ENCODE measurements at places on chromosomes 7 and 10. TPM values are rescaled to one million over a fixed set of nuclear protein-coding genes. Genes with fewer than 3 reads are reported as not detected.
A peak's percentile ranks its signal among the peaks of the same experiment; 100 is the strongest.

The NXPH1 gene
- 3.8 TPM for total RNA-seq

The TDRD1 gene
- not detected for total RNA-seq

The GPR158 gene
- 2.6 TPM for total RNA-seq

The PLCE1 gene
- total RNA-seq: 0.25 TPM

DNA sequence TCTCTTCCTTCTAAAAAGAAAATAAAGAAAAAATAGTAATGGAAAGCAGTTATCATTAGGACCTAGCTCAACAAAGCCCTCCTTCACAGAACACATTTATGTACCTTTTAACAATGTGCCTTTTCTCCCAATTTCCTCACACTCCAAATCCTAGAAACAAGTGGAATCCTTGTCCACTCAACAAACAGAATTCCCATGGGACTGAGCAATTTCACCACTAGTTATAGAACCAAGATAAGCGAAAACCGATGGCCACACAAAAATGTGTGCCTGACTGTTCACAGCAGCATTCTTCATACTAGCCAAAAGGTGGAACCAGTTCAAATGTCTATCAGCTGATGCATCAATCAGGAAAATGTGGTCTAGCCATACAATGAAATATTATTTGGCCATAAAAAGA, 17.3 kb downstream of the DCLRE1C start:
- no peaks in the 10 kb centered on the region for H3K4me1 ChIP-seq
- no peak overlapping the region for H3K4me3 ChIP-seq
- no peak for DNase-seq
- no peaks in the 10 kb centered on the region for H3K36me3 ChIP-seq
- H3K27ac ChIP-seq: no peak overlapping the region

GRCh38 chr7:54664235-54665228, 94.5 kb downstream of the SEC61G start:
- DNase-seq: peak; percentile 89
- peaks cover 9% of the 10 kb centered on the region for H3K36me3 ChIP-seq

DNA sequence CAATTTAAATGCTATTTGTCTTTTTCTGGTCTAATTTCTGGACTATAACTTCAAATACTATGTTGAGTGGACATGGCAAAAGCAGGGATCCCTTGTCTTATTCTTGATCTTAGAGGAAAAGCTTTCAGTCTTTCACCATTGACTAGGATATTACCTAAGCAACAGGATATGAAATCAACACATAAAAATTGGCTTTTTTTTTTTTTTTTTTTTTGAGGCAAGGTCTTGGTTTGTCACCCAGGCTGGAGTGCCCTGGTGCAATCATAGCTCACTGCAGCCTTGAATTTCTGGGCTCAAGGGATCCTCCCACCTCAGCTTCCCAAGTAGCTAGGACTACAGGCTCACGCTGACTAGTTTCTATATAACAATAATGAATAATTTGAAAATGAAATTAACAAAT, 90.8 kb downstream of the JMJD1C start:
- peaks cover 4% of the 10 kb centered on the region for H3K36me3 ChIP-seq
- H3K4me1 ChIP-seq: peaks cover 3% of the 10 kb centered on the region
- H3K27me3 ChIP-seq: no peaks in the 10 kb centered on the region
- DNase-seq: no peak

DNA sequence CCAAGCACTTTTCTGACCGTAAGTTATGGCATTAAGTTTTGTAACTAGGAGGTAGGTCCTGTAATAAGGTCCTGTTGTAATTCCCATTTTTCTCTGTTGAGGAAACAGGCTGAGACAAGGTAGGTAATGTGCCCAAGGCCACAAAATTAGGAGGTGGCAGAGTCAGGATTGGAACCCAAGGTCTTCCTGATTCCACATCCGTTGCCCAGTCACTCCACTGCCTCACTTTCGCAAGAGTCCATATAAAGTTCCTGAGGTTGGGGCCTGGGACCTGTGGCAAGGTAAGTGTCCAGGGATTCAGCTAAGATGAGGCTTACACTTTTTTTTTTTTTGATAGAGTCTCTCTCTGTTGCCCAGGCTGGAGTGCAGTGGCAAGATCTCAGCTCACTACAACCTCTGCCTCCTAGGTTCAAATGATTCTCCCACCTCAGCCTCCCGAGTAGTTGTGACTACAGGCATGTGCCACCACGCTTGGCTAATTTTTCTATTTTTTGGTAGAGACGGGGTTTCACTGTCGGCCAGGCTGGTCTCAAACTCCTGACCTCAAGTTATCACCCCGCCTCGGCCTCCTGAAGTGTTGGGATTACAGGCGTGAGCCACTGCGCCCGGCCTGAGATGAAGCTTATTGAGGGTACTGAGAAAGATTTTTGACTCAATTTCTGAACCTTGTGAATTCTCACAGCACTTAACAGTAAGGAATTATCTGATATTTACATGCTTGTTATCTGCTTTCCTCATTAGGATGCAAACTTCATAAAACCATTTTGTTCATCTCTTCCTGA, 20.3 kb upstream of the GNA12 start:
- peaks cover 6% of the 10 kb centered on the region for H3K4me1 ChIP-seq
- DNase-seq: no peak
- H3K36me3 ChIP-seq: no peaks in the 10 kb centered on the region
- no peak overlapping the region for H3K4me3 ChIP-seq
- H3K27ac ChIP-seq: no peak overlapping the region
- no peaks in the 10 kb centered on the region for H3K27me3 ChIP-seq

DNA sequence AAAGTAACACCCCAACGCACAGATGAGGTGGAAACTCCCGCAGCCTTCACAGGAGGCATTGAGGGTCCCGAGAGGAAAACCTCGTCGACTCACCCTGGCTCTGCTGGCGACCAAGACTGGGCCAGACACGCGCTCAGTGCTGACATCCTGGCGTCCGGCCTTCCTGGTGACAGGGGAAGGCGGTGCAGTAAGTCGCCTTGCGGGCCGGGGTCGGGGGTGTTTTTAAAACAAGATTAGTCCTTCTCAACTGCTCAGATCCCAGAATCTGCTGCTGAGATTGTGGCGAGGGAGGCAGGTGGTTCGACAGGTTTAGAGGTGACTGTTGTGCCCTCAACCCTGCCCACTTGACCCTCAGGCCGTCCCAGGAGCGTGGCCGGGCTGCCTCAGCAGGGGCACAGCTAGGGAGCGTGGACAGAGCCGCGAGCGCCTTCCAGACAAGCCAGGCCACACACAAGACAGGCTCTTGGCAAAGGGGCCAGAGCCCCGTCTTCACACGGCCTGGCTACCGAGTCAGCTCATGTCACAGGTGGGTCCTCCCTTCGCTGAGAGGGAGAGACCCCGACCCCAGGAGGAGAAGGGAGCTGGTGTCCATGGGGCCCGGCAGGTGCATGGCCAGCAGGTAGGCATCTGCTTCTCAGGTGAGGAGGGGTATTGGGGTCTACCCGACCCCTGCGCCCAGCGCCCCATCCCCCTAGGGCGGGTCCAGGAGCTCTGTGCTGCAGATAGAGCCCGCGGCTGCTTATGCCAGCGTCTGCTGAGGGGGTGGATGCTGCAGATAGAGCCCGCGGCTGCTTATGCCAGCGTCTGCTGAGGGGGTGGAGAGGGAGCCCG, 81.6 kb downstream of the DNAJB6 start:
- H3K27me3 ChIP-seq: no peaks in the 10 kb centered on the region
- H3K36me3 ChIP-seq: peaks cover 4% of the 10 kb centered on the region

DNA sequence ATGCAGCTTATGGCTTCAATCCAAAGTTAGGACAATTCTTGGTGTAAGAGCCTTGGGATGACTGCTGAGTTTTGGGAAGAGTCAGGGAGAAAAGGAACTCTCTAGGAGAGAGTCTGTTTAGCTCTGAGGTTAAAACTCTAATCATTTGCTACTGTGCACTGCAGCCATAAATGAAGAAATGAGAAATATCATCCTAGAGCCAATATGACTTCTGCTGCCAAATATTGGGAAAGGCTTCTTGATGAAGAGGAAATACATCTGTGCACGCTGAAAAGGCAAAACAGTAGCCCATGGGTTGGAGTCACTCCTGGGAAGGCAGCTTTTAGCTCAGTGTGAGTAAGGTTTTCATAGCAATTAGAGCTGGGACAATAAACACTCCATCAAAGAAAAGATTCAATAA, 308.8 kb downstream of the SFMBT2 start:
- no peaks in the 10 kb centered on the region for H3K36me3 ChIP-seq
- no peaks in the 10 kb centered on the region for H3K4me1 ChIP-seq
- H3K4me3 ChIP-seq: no peak overlapping the region
- no peaks in the 10 kb centered on the region for H3K27me3 ChIP-seq
- DNase-seq: no peak
- H3K27ac ChIP-seq: no peak overlapping the region

Measured in glutamatergic neuron (in vitro differentiated cells).